Large intestine (tissue), 12 donors: ENCODE measurements at places on chromosomes 5 and 9. TPM values are rescaled to one million over a fixed set of nuclear protein-coding genes. Genes with fewer than 3 reads are reported as not detected.

The KIF20A gene
- polyA plus RNA-seq, result 13.8 TPM

The CKS2 gene
- 95.6 TPM for polyA plus RNA-seq

The SV2C gene
- polyA plus RNA-seq, result 3.0 TPM

The KIAA1191 gene
- polyA plus RNA-seq, result 116 TPM

The UBAC1 gene
- polyA plus RNA-seq, result 21.9 TPM

The CCL27 gene
- polyA plus RNA-seq, result 0.18 TPM

The ERGIC1 gene
- polyA plus RNA-seq, result 112 TPM

The RUFY1 gene
- polyA plus RNA-seq, result 43.3 TPM

The NME5 gene
- polyA plus RNA-seq, result 2.8 TPM

The PCAT7 gene
- 0.84 TPM for polyA plus RNA-seq

The SLC35A4 gene
- 62.5 TPM for polyA plus RNA-seq

The RARS1 gene
- 76.3 TPM for polyA plus RNA-seq

The CDX1 gene
- 196 TPM for polyA plus RNA-seq

The TAF11L10 gene
- polyA plus RNA-seq, result not detected

The PCDHGA8 gene
- 0.19 TPM for polyA plus RNA-seq
